ENCODE measurements at places on chromosomes 6 and 20.

GRCh38 chr20:58691773-58692578 is 624 bp upstream of the NPEPL1 start:
- no peak for DNase-seq
- no peaks in the 10 kb centered on the region for H3K27me3 ChIP-seq
- peaks cover 21% of the 10 kb centered on the region for H3K4me1 ChIP-seq
- H3K27ac ChIP-seq: peak overlapping the region; percentile 34

DNA sequence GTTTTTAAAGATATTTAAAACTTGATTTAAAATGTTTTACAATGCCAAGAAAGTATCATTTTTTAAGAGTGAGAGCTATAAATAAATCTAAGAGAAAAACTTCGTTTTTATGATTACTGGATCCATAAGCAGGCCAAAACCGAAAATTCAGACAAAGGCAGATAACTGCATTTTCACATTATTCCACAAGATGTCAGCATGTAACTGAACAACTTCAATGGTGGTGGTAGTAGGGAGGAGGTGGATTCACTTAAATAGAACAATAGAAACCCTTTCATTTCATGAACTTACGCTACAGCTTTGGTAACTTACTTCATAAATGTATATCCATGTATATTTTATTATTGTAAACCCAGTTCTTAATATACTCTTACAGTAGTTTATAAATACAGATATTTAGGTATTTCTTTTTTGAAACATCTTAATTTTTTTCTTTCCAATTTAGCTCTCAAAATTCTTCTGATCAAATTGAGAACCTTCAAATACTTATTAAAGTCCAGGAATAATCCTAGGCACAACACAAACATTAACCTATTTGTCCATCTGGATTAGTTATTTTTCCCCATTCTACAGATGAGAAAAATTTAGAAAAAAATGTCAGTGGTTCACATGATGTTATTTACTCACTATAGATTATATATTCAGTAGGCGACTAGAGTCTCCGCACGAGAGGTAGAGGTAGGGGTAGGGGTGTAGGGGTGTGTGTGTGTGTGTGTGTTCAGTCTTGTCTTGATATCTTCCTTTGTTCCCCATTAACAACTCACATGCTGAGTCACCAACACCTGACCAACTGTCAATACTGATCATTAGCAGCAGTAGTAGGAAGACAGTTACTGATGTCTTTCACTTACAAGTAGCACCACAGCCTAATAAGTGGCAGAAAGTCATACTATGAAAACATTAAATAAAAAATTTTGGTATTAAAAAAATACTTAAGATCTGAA is 111.5 kb downstream of the ARHGAP18 start:
- peaks cover 4% of the 10 kb centered on the region for H3K4me1 ChIP-seq
- H3K4me3 ChIP-seq: no peak overlapping the region
- H3K27me3 ChIP-seq: no peaks in the 10 kb centered on the region
- H3K27ac ChIP-seq: no peak overlapping the region
- DNase-seq: no peak

DNA sequence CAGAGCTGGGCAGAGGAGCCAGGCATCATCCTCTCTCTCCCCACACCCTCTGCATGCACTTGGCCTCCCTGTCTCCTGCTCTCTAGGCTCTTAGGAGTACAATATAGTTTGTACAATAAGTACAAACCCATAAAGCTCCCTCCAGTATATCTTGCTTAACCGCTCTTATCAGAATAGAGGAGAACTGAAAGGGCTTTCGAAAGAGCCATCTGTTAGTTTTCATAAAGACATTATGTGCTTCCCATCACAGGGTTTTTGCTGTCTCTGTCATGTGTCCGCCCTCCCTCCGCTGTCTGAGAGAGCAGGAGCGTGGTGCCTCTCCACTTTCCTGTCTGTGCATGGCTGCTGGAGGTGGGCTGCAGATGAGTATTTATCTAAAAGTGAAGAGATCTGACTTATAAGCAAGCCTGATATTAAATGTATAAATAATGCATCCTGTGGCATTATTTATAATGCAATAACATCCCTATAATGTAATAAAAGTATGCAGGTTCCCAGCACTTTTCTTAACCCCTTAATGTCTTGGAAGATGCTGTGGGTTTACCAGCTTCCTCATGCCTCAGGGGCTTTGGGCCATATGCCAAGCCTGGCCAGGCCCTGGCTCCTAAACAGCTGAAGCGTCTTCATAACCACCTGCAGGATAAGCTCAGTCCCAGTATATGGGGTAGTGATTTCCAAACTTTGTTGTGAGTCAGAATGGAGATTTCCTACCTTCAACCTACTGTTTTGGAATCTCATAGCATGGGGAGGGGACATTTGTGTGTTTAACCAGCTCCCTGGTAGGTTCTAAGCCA is 297.1 kb downstream of the DHX35 start:
- H3K36me3 ChIP-seq: no peaks in the 10 kb centered on the region
- no peak overlapping the region for H3K27ac ChIP-seq
- H3K4me3 ChIP-seq: no peak overlapping the region

DNA sequence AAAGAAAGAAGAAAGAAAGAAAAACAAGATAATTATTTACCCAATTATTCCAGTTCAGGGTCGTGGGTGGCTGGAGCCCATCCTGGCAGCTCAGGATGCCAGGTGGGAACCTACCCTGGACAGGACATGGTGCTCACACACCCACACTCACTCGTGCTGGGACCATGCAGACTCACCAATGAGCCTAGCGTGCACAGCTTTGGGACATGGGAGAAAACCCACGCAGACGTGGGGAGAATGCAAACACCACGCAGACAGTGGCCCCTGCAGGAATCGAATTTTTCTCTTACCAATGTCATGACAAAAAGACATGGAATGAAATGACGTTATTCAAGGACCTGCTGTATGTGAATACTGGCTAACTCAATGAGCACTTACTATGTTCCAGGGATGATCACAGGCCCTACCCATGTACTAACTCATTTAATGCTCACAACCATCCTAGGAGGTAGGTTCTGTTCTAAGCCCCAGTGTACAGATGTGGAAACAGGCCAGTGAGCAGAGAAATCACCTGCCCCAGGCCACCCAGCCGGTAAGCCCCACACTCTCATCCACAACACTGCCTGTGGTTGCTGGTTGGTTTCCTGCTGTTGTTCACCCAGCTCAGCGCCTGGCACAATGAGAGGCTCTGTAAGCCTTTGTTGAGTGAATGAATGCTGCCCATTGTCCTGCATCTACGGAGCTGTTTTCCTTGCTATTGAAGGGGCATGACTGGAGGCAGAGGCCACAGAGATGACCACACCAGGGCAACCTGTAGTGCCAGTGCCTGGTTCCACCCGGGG is 6.8 kb upstream of the PI16 start:
- H3K27ac ChIP-seq: no peak overlapping the region
- no peaks in the 10 kb centered on the region for H3K36me3 ChIP-seq
- H3K4me3 ChIP-seq: no peak overlapping the region

DNA sequence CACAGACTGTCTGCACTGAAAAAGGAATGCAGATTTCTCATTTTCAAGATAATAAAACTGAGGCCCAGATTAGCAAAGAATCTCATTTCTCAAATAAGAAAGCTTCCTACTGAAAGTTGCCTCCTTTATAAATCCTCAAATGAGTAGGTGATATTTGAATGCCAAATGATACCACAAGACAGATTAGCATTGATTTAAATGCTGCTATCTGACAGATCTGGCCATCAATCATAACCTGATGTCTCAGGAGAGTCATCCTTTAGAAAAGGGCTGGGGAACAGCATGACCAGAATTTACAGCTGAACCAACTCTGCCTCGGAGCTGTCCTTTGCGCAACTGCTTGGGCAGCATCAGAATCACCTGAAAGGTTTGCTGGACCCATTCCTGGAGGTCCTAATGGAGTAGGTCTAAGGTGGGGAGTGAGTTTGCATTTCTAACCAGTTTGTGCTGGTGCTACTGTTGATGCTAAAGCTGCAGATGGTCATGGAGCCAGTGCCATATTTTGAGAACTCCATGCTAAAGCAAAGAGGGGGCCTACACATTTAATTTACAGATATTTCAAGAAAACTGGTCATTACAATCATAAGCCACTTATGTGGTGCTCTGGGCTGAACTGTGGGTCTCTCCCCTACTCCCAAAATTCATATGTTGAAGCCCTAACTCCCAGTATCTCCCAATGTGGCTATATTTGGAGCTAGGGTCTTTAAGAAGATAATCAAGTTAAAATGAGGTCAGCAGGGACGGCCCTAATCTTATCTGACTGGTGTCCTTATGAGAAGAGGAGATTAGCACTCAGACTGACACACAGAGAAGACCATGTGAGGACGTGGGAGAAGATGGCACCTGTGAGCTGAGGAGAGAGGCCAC is 295.5 kb upstream of the JARID2 start:
- no peaks in the 10 kb centered on the region for H3K27me3 ChIP-seq
- H3K4me3 ChIP-seq: no peak overlapping the region
- no peaks in the 10 kb centered on the region for H3K36me3 ChIP-seq
- H3K4me1 ChIP-seq: peaks cover 8% of the 10 kb centered on the region
- DNase-seq: no peak

DNA sequence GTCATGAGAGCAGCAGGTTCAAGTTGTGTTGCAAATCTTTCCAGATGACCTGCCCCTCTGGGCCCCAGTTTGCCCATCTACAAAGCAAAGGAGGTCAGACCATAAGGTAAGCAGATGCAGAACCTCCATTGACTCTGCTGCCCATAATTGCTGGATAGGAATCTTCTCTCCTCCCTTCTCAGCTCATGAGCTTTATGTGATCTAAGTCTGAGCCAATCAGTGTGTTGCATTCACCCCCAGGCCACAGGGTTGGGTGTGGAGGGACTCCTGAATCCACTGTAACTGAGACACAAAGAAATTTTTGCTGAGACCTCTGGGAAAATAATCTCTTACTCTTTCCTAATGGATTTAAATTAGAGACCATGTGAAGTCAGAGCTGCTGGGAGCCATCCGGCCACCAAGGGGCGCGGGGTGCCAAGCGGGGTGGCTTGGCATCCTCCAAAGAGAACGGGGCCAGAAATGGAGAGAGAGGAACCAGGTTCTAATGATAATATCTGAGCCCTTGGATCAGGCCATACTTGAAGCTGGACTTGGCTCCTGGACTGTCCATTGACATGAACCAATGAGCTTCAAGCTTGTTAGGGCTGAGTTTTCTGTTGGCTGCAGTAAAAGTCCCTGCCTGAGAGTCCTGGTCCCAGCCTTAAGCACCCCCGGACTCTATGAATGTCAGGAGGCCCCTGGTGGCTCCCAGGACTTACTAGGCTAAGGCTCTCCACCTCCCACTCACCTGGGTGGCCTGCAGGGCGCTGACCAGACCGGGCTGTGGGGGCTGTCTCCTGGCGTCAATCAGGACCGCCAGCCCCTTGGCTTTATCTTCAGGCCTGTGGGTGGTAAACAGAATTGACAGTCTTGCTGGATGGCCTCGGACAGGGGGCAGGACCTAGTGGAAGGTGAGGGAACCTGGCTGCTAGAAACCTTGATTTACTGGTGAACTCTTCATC is 32.8 kb downstream of the KIAA1755 start:
- H3K27me3 ChIP-seq: peaks cover 2% of the 10 kb centered on the region
- DNase-seq: no peak
- H3K36me3 ChIP-seq: no peaks in the 10 kb centered on the region
- H3K4me1 ChIP-seq: peaks cover 14% of the 10 kb centered on the region
- H3K4me3 ChIP-seq: no peak overlapping the region
- no peak overlapping the region for H3K27ac ChIP-seq

DNA sequence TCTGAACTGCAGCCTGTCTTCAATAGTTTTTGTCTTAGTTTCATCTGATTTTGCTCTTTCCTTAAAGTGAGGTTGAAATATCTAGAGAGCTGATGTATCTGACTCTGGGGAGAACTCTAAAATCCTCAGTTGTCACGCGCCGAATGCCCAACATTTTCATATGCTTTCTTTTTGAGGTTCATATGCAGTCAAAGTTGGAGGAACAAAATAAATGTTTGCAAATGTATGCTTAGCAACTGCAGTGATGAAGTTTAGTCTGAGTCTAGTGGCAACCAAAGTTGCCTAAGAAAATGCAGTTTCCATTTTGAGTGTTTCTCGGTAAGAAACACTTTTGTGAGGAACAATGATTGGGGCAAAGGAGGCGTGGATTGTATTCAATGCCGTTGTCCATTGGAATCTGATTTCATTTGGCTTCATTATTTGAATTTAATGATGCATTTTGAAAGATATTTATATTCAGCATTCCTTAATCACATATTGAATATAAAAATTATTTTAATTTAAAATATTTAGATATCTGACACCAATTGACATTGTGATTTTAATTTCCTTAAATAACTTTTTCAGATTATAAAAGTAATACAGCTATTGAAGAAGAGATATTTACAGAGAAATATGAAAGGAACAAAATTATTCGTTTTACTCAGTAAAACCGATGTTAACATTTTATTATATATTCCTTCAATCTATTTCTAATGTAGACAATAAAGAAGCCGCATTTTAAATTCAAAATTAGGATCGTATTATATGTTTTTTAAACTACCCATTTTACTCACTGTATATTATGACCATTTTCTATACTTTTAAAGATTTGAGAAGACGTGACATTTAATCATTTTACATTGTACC is 122.0 kb downstream of the PLEKHG1 start:
- peaks cover 4% of the 10 kb centered on the region for H3K36me3 ChIP-seq
- H3K4me3 ChIP-seq: peak overlapping the region; percentile 90
- no peaks in the 10 kb centered on the region for H3K27me3 ChIP-seq
- H3K4me1 ChIP-seq: peaks cover 47% of the 10 kb centered on the region

DNA sequence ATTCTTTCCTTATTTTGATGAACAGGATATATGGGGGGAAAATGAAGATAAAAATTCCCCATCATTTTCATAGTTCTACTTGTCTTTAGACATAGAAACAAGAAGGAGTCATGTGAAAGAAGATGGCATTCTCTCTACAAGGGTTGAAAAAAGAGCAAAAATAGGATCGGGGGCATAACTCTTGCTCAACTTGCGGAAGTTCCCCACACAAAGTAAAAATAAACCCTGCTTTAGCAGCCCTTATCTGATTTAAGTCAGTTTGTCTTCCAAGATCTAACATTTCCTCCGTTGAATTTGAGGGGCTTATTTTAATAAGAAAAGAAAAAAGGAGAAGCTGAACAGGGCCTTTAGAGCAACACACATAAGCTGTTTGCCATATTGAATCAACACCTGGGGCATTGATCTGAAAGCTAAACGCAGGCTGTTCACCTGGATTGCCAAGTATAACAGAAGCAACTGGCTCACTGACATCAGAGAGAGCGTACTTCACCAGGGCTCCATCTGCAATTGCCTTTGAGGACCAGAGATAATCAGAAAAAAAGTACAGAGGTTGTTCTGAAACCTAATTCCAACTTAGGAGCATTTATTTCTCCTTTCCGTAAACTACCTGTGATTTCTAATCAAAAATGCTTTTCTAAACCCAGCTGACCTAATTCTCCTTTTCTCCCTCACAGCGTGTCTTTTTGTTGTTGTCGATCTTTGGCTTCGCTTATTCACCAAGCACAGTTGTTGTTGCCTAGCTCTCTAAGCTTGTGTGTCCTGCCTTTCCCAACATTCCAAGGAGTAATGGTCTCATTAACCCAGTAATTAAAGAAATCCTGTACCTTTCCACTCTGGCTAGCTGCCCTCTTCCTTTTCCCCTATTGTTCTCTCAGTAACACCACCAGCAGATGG is 568.0 kb downstream of the KIF16B start:
- no peak overlapping the region for H3K4me3 ChIP-seq
- DNase-seq: no peak
- no peaks in the 10 kb centered on the region for H3K36me3 ChIP-seq
- no peaks in the 10 kb centered on the region for H3K27me3 ChIP-seq
- H3K4me1 ChIP-seq: peaks cover 9% of the 10 kb centered on the region

GRCh38 chr6:54286141-54286540 is 22.1 kb upstream of the TINAG start:
- peaks cover 10% of the 10 kb centered on the region for H3K4me1 ChIP-seq
- H3K27me3 ChIP-seq: peaks cover 2% of the 10 kb centered on the region
- no peaks in the 10 kb centered on the region for H3K36me3 ChIP-seq
- DNase-seq: no peak
